Parietal lobe (tissue), 2 donors: ENCODE measurements at places on chromosomes 11 and 22. TPM values are rescaled to one million over a fixed set of nuclear protein-coding genes. Genes with fewer than 3 reads are reported as not detected.

The DLG2 gene
- 482 TPM for total RNA-seq

The GLB1L3 gene
- total RNA-seq, result 0.94 TPM

The KCNJ1 gene
- total RNA-seq, result not detected

The CCDC15 gene
- 3.8 TPM for total RNA-seq

The SCO2 gene
- total RNA-seq, result 1.3 TPM

The OR56A4 gene
- total RNA-seq, result 0.31 TPM

The NELL1 gene
- 71.7 TPM for total RNA-seq

The GPR83 gene
- total RNA-seq, result 0.63 TPM

The C11orf98 gene
- total RNA-seq, result 19.7 TPM

The ELFN2 gene
- total RNA-seq, result 21.9 TPM
